ENCODE measurements at places on chromosomes 3 and 15. TPM values are rescaled to one million over a fixed set of nuclear protein-coding genes. Genes with fewer than 3 reads are reported as not detected.

DNA sequence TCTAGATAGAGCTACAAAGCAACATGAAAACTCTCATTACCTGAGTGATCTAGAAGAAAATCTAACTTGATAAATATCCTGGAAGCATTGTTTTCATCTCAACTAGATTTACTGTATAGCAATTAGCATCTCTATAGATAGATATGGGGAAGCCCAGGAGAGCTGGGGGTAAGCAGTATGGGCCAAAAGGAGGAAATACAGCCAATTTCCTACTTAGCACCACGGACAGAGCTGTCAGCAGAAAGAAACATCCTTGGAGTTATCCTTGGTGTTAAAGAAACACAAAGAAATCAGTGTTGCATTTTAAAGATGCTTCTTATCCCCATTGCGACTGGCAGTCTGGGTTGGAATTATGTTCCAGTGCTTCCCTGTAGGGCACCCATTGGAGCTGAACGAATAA is 126.2 kb downstream of the TIGIT start:
- DNase-seq = no peak

The APEH gene
- total RNA-seq = 74.4 TPM

GRCh38 chr3:61875046-61875844 is 313.9 kb downstream of the PTPRG start:
- no peak for DNase-seq

- DNase-seq = no peak
These were observed 40.9 kb downstream of the SAMMSON start for GRCh38 chr3:70040386-70040785.

The ABHD5 gene
- 12.8 TPM for total RNA-seq

Data from left lobe of liver (tissue), 2 donors.